ENCODE measurements at places on chromosomes 1 and 21.

- peak; percentile 42 for DNase-seq
Measured at GRCh38 chr1:200891774-200892157, 2.9 kb upstream of the INAVA start.

GRCh38 chr1:226939438-226940028 lies 561 bp upstream of the COQ8A start:
- DNase-seq: peak; percentile 73

GRCh38 chr21:21690068-21690665 lies 692.0 kb downstream of the NCAM2 start:
- DNase-seq: no peak

- no peak for DNase-seq
Measured at GRCh38 chr1:203133970-203134725, 6.6 kb downstream of the ADORA1 start.

DNA sequence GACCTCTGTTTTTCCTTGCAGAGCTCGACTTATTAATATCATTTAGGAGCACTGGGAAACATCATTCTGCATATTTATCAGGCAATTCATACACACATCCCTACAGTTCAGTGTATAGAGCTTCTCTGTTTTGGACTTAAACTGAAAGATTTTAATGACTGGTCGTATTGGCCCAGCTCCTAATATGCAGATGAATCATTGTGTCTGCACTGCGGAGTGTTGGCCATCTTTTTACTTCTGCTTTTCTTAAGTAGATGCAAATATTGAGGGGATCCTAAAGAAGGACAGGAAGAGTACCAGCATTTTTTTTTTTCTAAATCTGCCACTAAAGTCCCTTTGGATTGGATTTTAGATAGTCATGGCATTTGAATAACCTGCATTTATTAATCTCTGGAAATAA lies 154.8 kb downstream of the BACH1 start:
- DNase-seq: no peak

GRCh38 chr1:201649761-201650622 lies 111.1 kb downstream of the NAV1 start:
- DNase-seq: peak; percentile 81

DNA sequence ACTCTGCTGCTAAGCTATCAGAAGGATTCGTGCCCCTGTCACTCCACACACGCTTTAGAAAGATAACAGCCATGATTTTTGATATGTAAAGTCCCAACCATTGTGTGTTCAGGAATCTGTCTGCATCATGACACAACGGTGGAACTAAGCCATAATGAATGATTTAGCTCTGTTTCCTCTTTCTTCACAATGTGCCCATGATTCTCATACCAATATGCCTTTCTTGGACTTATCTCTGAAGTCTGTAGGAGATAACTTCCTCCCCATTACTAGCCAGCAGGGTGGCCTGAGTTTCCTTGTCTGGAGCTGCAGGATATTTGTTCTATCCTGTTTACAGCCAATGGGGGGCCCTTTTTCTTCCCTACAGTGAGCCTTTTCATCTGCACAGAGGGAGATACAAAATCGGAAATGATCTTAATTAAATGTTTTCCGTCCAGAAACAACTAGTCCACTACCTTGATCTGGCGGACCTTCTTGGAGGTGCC lies 511.7 kb downstream of the USP25 start:
- DNase-seq: no peak

DNA sequence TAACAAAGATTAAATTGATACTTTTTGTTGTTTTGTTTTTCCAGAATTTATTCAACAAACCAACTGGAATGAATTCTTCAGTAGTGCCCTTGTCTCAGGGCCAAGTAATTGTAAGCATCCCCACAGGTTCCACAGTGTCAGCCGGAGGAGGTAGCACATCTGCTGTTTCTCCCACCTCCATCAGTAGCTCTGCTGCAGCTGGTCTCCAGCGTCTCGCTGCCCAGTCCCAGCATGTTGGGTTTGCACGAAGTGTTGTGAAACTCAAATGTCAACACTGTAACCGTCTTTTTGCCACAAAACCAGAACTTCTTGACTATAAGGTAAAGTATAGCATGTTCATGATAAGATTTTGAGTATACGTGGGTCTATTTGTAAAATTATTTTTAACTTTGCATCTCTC lies 118.5 kb downstream of the ZMYM4 start:
- DNase-seq: peak; percentile 79

GRCh38 chr1:233109096-233109495 lies 158.7 kb downstream of the NTPCR start:
- no peak for DNase-seq

- DNase-seq: no peak
Measured at GRCh38 chr1:68205794-68206358, 26.4 kb downstream of the WLS start.

- peak; percentile 50 for DNase-seq
Measured at GRCh38 chr1:17653728-17654351, 101.3 kb upstream of the ACTL8 start.

DNA sequence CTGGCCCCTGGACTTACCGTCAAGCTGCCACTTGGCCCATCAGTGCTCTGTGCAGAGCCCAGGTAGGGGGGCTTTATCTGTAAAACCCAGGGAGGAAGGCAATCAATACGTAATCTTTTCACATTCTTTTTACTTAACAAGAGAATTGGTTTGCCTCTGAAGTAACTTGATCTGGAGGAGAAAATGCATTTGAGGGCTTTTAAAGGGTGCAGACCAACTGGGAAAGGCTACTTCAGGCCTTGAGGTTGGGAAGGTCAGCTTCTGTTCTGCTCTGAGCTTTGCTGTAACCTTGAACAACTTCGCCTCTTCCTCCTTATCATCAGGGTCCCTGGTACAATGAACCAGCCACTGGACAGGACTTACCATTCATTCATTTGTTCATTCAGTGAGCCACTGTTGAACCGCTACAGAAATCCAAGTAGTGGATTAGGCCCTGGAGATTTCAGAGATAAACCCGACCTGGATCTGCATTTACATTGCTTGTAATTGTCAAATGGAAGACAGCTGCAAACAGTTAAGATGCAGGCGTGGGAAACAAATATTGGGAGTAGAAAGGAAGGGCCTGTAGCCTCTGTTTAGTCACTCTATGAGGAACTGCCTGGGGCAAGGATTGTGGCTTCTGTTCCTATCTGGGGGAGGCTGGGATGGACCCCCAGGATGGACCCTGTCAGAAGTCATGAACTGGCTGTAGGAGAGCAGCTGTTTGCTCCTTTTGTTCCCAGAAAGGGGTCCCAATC lies 90.9 kb downstream of the MAN1C1 start:
- no peak for DNase-seq

DNA sequence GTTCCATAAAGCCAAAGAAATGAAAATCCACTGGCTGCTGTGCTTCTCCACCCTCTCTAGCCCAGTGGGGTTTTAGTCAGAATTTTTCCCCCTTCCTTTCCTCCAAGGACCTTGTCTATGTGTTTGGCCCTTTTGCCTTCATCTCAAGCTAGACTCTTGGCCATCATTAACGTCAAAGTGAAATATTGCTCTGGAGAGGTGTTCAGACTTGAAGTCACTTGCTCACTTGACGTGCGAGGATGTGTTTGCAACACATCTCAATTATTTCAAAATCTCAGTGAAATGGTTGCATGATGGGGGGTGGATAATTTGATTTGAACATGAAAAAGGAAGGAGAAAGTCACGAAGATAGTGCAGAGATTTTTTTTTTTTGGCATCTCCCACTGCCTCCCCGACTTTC lies 13.6 kb downstream of the EVA1C start:
- no peak for DNase-seq

GRCh38 chr1:11071463-11072215 lies 11.8 kb upstream of the SRM start:
- DNase-seq: peak; percentile 70

- DNase-seq: no peak
Measured at GRCh38 chr1:175737451-175737850, 5.9 kb downstream of the TNR start.

DNA sequence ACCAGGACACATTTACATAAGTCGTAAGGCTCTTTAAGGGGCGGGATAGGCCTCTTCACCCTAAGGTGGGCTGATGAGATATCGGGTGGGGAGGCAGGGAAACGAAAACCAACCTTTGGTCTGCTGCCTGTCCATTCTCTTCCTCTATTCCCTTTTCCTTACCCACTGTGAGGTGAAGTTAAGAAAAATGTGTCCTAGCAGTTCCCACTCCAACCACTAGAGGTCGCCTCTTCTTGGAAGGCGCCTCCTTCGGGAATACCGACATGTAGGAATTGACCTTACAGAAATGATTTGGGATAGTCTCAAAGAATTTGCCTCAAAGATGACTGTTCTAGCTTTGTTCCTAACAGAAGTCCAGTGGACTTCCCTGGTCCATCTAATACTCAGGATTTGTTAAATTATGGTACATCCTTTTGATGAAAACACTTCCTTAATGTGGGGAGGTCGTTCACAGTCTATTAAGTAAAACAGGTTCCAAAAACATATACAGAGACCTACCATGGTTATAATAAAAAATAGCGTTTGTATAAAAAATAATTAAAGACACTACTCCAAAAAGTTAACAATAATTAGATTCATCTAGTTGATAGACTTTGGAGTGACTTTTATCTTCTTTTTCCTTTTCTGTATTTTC lies 14.1 kb downstream of the AZIN2 start:
- peak; percentile 71 for DNase-seq

- DNase-seq: no peak
Measured at GRCh38 chr1:88946861-88947260, 45.6 kb downstream of the KYAT3 start.
